Stomach (tissue), 19 donors: ENCODE measurements at places on chromosomes 4 and X. TPM values are rescaled to one million over a fixed set of nuclear protein-coding genes. Genes with fewer than 3 reads are reported as not detected.

APBB2 gene
- polyA plus RNA-seq: 4.7 TPM

RASL11B gene
- 2.9 TPM for polyA plus RNA-seq

ADGRG2 gene
- polyA plus RNA-seq: 0.30 TPM

ZCCHC12 gene
- 0.25 TPM for polyA plus RNA-seq

- no peaks in the 10 kb centered on the region for H3K4me1 ChIP-seq
- no peak overlapping the region for H3K4me3 ChIP-seq
- no peak for DNase-seq
- H3K27ac ChIP-seq: no peak overlapping the region
Measured at GRCh38 chrX:3262901-3263300, 83.6 kb downstream of the MXRA5 start.

GRCh38 chr4:129488427-129488826 lies 392.5 kb downstream of the C4orf33 start:
- H3K4me1 ChIP-seq: no peaks in the 10 kb centered on the region
- no peaks in the 10 kb centered on the region for H3K27me3 ChIP-seq
- no peak for DNase-seq
- H3K36me3 ChIP-seq: no peaks in the 10 kb centered on the region

DNA sequence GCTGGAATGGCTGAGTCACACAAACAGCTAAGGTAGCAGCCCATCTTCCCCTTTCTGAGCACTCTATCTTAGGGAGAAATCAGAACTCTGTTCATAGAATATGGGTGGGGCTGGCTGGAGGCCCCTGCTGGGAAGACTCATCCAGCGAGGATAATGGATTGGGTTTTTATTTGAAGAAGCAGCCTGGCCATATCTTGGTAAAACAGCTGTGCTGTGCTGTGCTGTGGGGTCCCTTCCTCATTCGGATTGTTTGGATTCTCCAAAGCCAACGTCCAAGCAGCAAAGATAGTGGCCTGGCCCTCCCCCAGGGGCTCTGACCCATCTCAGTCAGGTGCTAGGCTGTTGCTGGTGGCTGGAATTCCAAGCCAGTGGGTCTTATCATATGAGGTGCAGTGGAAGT lies 63.8 kb downstream of the ZNF718 start:
- H3K36me3 ChIP-seq: peaks cover 4% of the 10 kb centered on the region
- H3K4me3 ChIP-seq: no peak overlapping the region
- no peak overlapping the region for H3K27ac ChIP-seq
- DNase-seq: no peak
- no peaks in the 10 kb centered on the region for H3K4me1 ChIP-seq
- no peaks in the 10 kb centered on the region for H3K27me3 ChIP-seq

DNA sequence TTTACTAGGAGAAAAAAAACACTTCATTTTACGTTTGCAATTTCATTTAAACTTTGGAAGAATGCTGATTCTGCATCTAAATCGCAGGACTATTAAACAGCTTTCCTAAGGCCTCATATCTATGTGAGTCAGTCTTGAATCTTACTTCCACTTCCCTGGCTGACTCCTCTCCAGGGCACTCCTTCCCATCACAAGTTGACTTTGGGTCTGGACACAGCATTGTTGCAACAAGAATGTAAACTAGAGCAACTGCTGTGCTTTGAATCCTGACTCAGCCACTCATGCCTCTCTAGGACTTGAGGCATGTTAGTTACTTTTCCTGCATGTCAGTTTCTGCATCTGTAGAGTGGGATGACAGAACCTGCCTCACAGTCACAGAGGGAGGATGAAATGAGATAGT lies 413.8 kb downstream of the FAT4 start:
- no peak overlapping the region for H3K4me3 ChIP-seq
- no peaks in the 10 kb centered on the region for H3K27me3 ChIP-seq
- H3K27ac ChIP-seq: no peak overlapping the region
- no peak for DNase-seq
- H3K4me1 ChIP-seq: no peaks in the 10 kb centered on the region

- no peak for DNase-seq
- H3K4me3 ChIP-seq: no peak overlapping the region
- no peaks in the 10 kb centered on the region for H3K4me1 ChIP-seq
- no peaks in the 10 kb centered on the region for H3K27me3 ChIP-seq
Measured at GRCh38 chr4:95004912-95005311, 247.2 kb downstream of the BMPR1B start.

- H3K4me1 ChIP-seq: no peaks in the 10 kb centered on the region
- no peak overlapping the region for H3K27ac ChIP-seq
- no peaks in the 10 kb centered on the region for H3K36me3 ChIP-seq
- no peak overlapping the region for H3K4me3 ChIP-seq
Measured at GRCh38 chrX:24676403-24677024, 17.2 kb upstream of the POLA1 start.

- no peaks in the 10 kb centered on the region for H3K36me3 ChIP-seq
- H3K4me1 ChIP-seq: peaks cover 53% of the 10 kb centered on the region
- H3K27me3 ChIP-seq: peaks cover 99% of the 10 kb centered on the region
- no peak overlapping the region for H3K27ac ChIP-seq
Measured at GRCh38 chr4:84496331-84496705, 2.8 kb downstream of the NKX6-1 start.

DNA sequence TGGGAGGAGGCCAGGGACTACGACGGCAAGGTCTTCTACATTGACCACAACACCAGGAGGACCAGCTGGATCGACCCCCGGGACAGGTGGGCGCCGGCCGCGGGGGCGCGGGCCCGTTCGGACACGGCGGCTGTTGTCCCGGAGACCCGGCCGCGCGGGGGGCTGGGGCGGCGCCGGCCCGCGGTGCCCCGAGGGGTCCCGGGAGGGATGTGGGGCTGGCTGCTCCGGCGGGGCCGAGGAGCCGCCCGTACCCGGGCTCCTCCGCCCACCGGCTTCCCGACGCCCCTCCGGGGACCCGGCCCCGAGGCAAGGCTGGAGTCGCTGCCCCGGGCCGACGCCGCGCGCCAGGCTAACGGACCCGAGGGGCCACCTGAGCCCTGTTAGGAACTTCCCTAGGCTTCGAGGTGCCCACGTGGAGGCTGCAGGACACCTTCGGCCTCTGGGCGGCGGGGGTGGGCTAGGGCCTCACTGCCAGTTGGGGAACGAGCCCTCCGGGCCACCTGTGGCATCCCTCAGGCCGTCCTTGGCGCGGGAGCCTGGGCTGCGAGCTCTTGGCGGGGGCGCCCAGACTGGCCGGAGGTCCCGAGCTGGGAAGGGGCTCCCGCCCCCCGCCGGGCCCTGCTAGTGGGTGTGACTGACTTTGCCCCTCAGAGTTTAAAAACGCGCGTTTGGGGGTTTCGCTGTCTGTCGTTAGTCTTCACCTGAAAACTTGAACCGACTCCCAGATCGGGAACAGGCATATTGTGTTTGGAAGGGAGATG lies 660 bp downstream of the WWC2 start:
- peak; percentile 29 for DNase-seq
- peak overlapping the region; percentile 87 for H3K4me3 ChIP-seq

DNA sequence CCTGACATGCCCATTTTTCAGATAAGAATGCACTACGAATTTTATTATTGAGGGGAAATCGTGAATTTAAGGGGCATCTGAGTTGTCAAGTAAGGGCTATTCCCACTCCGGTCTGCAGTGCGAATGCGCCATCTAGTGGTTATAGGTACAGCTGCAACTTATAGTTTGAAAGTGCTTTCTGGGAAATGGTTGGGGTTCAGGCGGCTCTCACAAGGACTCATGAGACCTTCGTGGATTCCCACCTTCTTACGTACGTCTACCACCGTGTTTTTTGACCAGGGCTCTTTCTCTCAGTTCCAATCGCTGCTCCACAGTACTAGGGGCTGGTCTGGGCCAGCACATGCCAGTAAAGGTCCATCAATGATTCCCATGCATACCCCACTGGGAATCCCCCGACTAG lies 12.3 kb downstream of the MSL3 start:
- no peak overlapping the region for H3K27ac ChIP-seq
- H3K36me3 ChIP-seq: peaks cover 65% of the 10 kb centered on the region
- DNase-seq: peak; percentile 49
- no peaks in the 10 kb centered on the region for H3K4me1 ChIP-seq

GRCh38 chr4:112130906-112131305 lies 14.3 kb upstream of the FAM241A start:
- H3K27ac ChIP-seq: no peak overlapping the region
- H3K4me3 ChIP-seq: no peak overlapping the region
- no peaks in the 10 kb centered on the region for H3K36me3 ChIP-seq
- H3K27me3 ChIP-seq: no peaks in the 10 kb centered on the region
- peaks cover 4% of the 10 kb centered on the region for H3K4me1 ChIP-seq

DNA sequence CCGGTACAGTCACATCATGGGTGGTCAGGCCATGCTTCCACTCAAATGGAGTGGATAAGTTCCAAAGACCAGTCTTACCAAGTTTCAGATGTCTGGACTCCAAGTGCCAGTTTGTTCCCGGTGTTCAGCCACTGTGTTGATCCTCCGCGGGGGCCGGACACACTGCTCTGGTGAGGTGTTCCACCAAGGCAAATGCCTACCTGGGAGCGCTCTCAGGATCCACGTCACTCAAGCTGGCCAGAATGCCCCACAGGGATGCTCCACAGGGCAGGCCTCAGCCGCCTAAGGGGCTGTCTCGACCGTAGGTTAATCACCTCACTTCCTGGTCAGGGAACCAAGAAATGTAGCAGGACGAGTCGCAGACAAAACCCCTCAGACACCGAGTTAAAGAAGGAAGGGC lies 258.0 kb upstream of the GRID2 start:
- no peak overlapping the region for H3K27ac ChIP-seq
- H3K27me3 ChIP-seq: no peaks in the 10 kb centered on the region
- no peak overlapping the region for H3K4me3 ChIP-seq
- DNase-seq: no peak
- no peaks in the 10 kb centered on the region for H3K36me3 ChIP-seq

- H3K27me3 ChIP-seq: no peaks in the 10 kb centered on the region
- H3K27ac ChIP-seq: no peak overlapping the region
- H3K4me1 ChIP-seq: no peaks in the 10 kb centered on the region
- peaks cover 28% of the 10 kb centered on the region for H3K36me3 ChIP-seq
- H3K4me3 ChIP-seq: no peak overlapping the region
Measured at GRCh38 chr4:112422644-112423043, 93.3 kb downstream of the NEUROG2 start.
